ENCODE measurements at places on chromosomes 4 and X.

DNA sequence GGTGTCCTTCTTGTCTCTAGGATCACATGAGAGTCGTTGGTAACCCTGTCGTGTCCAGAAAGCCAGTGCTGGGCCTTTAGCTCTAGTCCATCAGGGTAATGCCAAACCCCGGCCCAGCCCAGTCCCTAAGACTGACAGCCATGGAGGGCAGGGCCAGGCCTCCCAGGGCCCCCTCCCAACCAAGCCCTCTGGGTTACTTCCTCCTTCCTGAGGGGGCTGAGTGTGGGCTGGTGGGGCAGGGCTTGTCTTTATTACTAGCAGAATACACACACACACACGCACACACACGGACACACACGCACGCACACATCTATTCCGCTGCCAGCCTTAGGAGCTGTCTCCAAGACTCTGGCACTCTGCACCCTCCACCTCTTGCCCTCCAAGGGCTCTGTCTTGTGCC, 35.6 kb upstream of the CDKN2AIP start:
- no peak for DNase-seq

GRCh38 chr4:183674153-183674552, 15.1 kb downstream of the TRAPPC11 start:
- DNase-seq, result no peak

DNA sequence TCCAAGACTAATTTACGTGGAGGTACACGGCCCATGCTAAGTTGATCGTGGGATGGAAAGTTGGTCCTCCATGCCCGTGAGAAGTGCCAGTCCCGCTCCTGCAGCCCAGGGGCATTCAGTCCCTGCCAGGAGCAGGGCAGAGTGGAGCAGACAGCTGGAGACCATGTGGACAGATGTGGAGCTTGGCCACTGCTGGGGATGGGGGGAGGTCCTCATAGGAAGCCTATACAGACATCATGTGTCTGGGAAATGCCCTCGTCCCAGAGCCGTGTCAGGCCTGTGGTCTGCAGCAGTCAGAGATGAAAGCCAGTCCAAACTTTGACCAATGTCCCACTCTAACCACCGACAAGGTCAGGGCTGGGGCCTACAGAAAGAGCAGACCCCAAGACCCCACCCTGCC, 118.4 kb downstream of the CPZ start:
- DNase-seq, result no peak

- no peak for DNase-seq
These were observed 155.1 kb downstream of the SHROOM3 start for GRCh38 chr4:76589872-76590797.

- DNase-seq, result no peak
These were observed 378.6 kb upstream of the ANXA10 start for GRCh38 chr4:167713756-167714155.

- no peak for DNase-seq
These were observed 1303.6 kb downstream of the FAM133A start for GRCh38 chrX:94977562-94977961.

DNA sequence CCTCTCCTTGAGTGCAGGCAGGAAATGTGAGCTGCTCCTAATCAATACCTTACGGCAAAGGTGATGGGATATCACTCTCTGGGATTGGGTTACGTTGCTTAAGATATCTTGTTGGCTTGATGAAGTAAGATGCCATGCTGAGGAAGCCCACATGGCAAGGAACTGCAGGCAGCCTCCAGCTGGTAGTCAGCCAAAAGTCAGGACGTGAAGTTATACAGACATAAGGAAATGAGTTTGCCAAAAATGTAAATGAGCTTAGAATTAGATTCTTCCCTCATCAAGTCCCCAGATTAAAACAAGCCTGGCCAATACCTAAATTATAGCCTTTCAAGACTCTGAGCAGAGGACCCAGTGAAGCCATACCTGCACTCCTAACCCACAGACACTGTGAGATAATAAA, 155.0 kb downstream of the QDPR start:
- DNase-seq, result no peak

GRCh38 chrX:154515966-154516655, at the start of gene FAM3A:
Gene FAM3A (minus strand): TSS chrX:154516232. CDS start chrX:154515772, 460 bp downstream.
- DNase-seq, result peak; percentile 88

DNA sequence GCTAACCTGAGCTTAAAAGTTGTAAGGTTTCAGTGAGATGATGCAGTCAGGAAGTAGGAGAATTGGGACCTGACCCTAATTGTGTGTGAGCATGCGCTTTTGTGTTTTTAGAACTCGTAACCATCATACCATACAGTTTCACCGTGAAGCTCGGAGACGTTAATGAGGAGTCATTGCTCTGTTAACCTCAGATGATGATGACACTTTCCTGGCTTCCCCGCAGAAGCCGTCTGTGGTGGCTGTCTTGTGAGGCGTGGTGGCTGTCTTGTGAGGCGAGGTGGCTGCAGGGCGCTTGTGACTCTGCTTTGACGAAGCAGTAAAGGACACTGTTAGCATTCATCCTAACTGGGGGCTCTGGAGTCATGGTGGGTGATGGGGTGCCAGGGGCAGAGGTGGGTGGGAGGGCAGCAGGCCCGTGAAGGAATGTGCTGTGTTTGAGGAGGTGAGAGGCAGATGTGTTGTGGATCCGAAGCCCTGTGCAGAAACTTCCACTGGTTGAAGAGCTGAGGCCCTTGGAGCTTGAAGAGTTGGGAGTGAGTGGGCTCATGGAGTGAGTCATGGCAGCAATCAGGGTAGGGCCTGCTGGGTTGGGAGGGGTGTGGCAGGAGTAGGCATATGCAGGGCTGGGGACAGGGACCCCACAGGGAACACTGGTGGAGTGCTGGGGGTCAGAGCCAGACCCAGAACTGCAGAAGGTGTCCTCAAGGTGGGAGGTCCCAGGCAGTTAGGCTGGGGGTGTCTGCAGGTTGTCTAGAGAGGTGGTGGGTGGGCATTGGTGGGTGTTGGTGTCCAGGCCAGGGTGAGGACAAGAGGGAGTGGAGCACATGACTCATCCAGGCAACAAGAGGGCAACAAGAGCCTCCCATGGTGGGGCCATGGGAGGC, 57.4 kb downstream of the NSD2 start:
- DNase-seq, result no peak

DNA sequence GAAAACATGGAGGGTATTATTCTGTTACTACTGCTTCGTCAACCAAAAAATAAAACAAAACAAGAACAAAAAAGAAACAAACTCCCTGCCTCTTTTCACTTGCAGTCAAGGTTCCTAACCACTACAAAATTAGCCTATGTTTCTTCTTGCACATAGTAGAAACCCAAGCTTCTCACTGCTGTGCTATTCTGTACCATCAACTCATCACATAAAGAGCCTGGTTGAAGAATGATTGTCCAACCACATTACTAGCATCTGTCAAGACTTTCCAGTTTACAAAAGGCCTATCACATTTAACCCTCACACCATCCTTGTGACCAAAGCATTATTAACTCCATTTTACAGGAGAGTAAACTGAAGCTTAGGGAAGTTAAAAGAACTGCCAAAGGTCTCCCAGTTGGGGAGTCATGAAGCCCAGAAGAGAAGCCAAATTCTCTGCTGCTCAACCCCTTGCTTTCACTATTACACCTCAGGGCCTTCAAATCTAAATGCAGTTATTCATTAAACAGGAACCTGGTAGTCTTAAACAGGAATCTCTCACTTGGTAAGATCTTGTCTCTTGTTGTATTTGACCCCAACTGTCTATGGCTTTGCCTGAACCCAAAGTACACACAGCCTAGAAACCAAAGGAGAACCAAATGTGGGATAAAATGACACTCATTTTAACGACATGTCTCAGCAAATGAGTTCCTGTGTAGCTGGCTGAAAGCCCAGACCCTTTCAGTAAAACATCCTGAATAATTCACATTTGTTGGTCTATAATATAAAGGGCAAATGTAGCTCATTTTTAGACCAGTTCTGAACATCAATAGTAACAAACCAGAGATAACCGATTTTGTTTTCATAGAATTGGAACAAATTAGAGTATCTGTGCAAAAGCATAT, 8.6 kb downstream of the F9 start:
- DNase-seq, result no peak

- DNase-seq, result no peak
These were observed 60.3 kb upstream of the MXD4 start for GRCh38 chr4:2322227-2322626.

DNA sequence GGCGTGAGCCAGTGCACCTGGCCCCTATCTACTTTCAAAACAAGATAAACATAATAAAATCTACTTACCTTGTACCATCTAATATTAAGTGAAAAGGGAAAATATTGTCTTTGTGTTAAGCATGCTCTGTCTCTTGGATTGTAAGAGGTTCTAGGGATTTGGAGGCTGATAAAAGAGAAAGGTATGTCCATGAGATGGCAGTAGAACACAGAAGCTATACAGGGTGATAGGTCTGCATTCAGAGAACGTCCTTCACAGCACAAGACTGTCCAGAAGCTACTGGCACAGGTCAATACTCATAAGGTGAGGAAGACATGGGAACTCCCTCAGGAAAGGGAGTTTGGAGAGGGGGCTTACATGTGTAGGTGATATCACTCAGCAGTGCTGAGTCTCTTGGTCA, 135.5 kb downstream of the TMEM47 start:
- DNase-seq, result no peak

DNA sequence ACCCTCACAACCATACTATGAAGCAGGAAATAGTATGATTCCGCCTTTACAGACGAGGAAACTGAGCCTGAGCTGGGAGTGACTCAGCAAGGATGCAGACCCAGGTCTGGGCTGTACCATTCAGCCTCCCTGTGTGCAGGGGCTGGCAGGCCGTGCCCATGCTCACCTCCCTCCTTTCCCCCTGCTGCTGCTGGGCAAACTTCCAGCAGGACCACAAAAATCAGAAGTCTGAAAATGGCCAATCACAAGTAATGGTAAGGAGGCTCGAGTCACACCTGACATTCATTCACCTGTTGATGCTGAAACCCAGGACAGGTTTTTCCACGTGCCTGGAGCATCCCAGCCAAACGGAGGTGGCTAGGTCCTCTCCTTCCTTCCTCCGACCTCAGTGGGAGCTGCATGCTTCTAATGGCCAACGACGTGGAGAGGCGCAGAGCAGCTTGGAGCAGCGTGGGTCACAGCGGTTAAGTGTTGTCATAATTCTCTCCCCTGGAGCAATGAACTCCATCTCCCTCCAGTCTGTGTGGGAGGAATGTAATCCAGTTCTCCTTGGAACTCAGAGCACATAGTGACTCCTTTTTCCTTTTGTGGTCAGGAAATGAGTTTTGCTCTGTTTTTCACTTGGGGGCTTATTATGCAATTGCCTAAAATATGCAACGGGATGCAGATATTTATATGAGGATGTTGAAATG, 371.7 kb downstream of the BCOR start:
- DNase-seq, result no peak

DNA sequence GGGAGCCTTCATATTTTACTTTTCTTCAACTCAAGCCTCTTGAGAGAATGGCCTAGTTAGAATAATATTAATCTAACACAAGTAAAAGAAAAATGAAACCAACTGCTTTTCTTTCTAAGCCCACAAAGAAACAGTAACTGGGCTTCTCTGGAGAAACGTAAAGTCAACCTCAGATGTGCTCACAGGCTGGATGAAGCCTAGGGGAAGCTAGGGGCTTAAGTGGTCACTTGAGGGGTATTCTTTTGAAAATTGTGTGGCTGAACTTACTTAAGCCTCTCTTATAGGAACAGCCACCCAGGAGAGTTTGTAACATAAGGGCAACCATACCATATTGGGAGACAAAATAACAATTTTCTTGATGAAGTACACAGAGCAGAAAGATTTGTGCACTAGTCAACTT, 279.0 kb downstream of the SPRY1 start:
- DNase-seq, result no peak

DNA sequence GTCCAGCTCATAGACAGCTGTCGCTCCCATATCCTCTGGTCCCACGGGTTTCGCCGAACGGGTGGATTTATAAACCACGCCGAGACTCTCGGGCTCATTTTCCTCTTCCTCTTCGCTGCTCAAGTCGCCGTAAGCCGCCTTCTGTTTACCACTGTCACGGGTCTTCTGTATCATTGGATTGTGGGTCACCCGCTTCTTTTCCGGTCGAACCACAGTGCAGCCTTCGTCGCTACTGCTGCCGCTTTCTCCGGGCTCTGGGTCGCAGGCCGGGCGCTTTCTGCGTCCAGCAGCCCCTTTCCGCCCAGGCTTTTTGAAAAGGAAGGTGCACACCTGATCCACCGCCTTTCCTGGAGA, 311 bp downstream of the RNF113A start:
- no peak for DNase-seq

DNA sequence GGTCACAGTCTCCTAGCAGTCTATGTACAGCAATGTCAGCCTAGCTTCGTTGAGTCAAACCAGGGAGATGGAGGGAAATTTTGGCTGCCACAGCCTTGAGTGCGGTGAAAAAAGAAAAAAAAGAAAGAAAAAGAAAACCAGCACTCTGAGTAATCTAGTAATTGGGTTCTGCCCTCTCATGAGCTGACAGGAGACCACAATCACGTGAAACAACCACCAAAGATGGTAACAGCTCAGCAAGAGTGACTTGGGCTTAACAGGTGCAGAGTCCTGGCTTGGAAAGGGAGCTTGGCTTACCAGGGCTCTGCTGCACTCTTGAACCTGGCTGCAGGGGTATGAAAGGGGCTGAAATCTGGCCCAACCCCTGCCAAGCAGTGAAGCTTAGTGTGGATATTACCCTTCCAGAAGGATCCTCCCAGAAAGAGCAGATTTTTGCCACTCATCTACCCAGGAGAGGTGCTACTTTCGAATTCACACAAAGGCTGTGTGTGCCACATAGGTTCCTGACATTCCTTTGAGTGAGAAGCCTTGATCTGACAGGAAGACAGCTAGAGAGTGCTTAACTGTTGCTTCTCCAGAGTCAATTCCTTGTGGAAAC, 350.3 kb downstream of the PTTG2 start:
- peak; percentile 55 for DNase-seq

DNA sequence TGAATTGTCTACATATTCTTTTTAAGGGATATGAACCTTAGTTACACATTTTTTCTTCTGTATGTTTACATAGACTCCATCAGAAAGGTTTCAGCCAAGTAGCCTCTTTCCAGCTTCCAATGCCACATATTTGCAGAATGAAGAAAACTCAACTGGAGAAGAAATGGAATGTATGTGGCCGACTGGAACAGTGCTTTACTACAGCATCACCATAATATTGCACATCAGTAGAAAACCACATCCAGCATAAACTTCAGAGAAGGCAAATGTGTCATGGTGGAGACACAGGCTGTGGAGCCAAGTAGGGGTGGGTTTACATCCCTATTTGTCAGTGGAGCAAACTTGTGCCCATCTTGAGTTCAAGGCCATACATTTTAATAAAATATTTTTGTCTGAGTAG, 204.8 kb upstream of the LDB2 start:
- no peak for DNase-seq

DNA sequence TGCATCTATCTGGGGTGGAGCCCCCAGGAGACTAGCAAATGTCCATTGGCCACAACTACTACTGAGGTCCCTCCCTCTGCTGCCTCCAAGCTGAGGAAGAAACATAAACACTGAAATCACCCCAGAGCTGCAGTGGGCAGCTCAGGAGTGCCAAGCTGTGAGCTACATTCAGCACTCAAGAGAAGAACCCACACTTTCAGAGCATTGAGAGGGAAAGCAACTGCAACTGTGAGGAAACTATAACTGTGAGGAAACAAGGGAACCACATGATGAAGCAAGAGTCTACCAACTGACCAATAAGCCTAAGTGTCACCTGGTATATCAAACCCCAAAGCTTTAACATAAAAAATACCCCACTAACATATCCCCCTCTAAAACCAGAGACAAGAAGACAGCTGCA, 373.5 kb upstream of the TACR3 start:
- no peak for DNase-seq
